ENCODE measurements at places on chromosomes 2 and 18.
A peak's percentile ranks its signal among the peaks of the same experiment; 100 is the strongest.

DNA sequence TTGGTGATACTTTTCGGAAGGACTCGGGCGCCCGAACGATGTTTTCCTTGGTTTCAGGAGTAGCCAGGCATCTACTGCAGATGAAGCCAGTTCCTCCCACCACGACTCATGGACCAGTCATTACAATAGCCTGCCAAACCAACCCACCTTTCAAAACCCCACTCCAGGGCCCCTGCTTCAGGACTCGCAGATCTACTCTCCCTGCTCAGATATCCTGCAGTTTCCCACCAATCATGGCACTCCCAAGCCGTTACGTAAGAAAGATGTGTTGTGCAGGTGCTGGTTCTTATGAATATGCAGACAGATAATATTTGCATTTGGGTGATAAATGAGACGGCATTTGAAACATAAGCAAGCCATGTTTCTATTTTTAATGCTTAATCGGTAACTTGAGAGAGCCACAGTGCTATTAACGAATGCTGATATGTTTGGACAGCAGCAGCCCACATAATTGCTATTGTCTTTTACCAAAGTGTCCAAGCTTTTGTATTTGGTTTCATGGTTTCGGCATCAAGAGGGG lies 3.5 kb upstream of the CYS1 start:
- DNase-seq = no peak

GRCh38 chr2:73059106-73059505 lies 12.4 kb downstream of the SFXN5 start:
- no peak for DNase-seq

- DNase-seq = no peak
These were observed 515.2 kb downstream of the RNF144A start for GRCh38 chr2:7432436-7432835.

DNA sequence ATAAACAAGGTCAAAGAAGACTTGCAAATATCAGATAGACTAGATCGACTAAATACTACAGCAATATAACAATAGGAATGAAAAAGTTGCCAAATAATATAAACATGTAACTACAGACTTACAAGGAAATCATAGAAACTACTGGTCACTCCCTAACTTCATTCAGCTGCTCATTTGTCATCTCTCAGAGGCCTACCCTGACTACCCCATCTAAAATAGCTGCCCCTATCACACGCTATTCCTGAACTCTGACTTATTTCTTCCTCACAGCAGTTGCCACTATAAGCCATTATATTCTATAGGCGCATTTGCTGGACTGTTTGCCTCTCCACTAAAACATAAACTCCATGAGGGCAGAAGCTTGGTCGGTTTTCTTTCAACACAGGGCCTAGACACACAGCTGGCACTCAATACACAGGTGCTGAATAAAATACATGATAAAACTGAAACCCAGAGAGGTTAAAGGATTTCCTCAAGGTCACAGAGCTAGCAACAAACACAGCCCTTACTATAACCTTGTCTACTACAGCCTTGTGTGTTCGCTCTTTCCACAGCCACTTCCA lies 1.8 kb downstream of the STRN start:
- no peak for DNase-seq

GRCh38 chr18:70426818-70427217 lies 138.0 kb downstream of the SOCS6 start:
- no peak for DNase-seq

DNA sequence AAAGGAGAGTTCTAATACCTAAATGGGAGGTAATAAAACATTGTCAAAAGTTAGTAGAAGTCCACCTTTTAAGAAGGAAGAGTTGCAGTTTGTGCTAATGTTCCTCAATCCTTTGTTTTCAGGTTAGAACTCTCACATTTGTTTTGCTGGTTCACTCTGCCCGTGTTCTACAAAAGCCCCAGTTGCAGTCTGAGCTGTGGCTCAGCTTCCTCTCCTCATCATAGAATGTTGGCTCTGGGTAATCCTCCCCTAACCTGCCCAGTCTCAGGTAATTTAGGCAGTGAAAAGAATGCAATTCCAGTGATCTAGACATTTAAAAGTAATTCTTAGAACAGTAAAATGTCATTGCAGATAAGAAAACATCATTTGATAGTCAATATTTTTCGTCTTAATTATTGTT lies 1410.4 kb upstream of the ZEB2 start:
- DNase-seq = no peak

GRCh38 chr2:29561181-29561580 lies 360.2 kb downstream of the ALK start:
- DNase-seq = peak; percentile 22

DNA sequence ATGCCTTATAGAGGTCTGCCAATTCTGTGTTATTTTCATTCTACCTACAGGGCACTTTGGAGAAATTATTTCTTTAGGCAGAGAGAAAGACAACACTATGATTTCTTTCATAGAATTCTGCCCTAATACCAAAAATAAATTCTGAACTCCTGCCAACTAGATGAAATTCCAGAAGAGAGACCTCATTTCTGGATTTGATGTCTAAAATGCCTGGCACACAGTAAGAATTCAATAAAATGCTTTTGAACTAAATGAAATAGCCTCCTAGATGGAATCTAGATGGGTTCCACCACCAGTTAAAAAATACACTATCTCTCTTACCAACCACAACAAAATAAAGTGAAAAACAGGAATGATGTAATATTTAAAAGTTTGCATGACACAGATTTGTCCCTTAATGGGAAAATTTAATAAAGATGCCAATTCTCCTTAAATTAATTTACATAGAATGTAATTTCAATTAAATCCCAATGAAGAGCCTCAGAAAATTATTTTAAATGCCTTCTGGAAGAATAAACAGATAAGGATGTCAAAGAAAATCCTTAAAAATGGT lies 75.0 kb downstream of the OSBPL1A start:
- DNase-seq = peak; percentile 32

DNA sequence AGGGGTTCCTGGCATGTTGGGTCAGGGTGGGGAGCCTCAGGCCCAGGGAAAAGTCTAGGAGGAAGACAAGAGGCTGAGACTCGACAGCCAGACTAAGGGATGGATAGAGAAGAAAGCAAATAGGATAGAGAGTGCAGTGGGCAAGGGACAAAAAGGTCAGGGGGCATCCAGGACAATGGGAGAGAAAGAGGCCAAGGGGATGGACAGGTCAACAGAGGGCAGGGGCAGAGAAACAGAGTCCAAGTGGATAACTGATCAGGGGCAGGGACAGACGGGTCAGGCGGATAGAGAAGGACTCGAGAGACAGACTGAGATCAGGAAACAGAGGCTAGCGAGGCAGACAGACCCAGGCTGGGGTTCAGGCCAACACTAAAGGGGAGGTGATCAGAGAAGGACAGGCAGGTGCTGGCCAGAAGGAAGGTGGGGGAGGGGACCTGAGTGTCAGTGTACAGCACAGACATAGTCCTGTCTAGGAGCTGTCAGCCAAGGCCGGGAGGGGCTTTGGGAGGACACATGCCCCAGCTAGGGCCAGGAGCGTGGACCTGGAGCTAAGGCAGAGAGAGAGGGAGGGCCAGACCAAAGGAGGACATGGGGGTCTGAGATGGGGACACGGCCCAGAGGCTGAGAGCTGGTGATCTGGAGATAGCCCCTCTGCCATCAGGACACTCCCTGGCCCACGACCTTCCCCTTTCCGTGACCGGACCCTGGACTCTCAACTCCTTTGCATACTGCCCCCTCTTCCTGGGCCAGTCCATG lies 12.2 kb downstream of the ASIC4 start:
- DNase-seq = no peak

DNA sequence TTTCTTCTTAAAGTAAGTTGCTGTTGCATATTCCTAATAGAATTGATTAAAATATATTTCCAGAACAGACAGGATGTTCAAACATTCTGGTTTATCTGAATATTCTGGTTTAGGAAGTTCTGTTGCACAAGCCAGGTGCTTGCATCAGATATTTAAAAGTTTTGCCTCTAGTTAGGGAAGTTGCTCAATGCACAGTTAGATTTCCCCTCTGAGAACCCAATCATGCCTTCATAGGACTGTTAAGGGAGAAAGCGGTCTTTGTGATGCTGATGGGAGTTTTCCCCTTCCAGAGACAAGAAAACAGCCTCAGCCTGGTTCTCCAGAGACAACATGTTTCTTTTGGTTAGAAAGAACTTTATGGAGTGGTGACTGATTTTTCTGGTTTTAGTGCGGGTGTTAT lies 65.6 kb upstream of the REV1 start:
- no peak for DNase-seq

DNA sequence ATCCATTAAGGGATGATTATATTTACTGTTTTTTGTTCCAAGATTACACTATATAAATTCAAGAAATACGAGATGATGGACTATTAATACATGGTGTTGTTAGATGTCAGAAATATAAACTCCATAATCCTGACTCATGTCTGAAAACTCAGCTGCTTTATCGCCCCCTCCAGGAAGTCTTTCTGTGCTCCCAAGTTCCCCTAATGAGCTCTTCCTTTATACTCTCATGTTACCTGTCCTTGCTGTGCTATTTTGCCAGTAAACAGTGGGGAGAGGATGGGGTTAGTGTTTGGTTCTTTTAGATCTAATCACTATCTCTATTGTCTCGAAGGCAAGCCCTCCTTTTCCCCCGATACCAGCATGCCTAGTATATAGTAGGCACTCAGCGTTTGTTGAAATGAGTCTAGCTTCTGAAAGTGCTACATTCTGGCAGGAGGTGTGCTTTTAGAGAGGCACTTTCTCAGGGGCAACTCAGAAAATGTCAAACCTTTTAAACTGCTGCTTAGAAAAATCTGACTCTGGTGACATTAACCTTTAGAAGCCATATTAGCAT lies 21.4 kb upstream of the BARD1 start:
- no peak for DNase-seq

DNA sequence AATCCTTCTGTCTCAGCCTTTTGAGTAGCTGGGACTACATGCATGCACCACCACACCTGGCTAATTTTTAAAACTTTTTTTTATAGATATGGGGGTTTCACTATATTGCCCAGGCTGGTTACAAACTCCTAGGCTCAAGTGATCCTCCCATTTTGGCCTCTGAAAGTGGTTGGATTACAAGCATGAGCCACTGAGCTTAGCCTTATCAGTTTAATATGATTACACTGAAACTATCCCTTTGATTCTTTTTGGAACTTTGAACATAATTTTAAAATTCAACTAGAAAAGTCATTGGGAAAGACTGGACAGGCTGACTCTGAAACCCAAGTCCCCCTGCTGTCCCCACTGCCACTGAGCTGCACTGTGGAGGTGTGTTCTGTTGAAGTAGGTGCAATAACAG lies 114.8 kb downstream of the ARL4C start:
- DNase-seq = no peak

GRCh38 chr2:229408962-229409361 lies 137.9 kb upstream of the PID1 start:
- DNase-seq = no peak

DNA sequence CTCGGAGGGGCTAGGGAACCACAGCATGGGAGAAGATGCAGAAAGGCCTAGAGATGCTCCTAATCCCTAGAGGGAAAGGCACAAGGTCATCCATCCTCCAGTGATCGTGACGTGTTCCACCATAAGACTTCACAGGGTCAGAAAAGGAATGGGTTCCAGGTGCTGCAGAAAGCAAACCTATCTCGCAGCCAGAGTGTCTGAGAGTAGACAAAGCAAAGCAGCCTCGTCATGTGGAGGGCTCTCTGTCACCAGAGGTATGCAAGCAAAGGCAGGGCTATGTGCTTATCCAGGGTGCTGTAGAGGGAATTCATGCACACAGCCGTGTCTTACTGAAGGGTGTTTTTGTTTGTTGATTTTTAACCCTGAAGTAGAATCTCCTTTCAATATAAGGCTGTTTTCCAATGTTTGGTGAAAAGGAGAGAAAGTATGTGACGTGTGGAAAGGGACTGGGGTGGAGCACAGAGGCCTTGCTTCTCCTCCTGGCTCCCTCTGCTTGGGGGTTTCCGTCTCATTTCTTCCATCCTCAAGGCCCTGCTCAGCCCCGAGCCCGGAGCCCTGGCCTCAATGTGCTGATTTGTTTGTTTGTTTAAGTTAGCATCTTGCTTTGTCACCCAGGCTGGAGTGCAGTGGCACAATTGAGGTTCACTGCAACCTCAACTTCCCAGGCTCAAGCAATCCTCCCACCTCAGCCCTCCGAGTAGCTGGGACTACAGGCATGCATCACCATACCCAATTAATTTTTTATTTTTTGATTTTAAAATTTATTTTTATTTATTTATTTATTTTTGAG lies 3.0 kb downstream of the GPR55 start:
- no peak for DNase-seq

GRCh38 chr2:36555789-36556188 lies 42.2 kb downstream of the FEZ2 start:
- DNase-seq = no peak

- DNase-seq = no peak
These were observed 183.8 kb upstream of the DCC start for GRCh38 chr18:52156166-52156565.

DNA sequence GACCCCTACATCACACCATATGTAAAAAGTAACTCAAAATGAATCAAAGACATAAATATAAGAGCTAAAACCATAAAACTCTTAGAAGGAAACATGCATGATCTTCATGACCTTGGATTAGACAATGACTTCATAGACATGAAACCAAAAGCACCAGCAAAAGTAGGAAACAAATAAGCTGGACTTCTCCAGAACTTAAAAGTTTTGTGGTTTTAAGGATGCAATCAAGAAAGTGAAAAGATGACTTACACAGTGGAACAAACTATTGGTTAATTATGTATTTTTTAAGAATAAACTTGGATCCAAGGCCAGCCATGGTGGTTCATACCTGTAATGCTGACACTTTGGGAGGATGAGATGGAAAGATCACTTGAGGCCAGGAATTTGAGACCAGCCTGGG lies 150.2 kb downstream of the GALNT1 start:
- DNase-seq = no peak

- DNase-seq = no peak
These were observed 53.3 kb upstream of the NFU1 start for GRCh38 chr2:69490486-69490885.

DNA sequence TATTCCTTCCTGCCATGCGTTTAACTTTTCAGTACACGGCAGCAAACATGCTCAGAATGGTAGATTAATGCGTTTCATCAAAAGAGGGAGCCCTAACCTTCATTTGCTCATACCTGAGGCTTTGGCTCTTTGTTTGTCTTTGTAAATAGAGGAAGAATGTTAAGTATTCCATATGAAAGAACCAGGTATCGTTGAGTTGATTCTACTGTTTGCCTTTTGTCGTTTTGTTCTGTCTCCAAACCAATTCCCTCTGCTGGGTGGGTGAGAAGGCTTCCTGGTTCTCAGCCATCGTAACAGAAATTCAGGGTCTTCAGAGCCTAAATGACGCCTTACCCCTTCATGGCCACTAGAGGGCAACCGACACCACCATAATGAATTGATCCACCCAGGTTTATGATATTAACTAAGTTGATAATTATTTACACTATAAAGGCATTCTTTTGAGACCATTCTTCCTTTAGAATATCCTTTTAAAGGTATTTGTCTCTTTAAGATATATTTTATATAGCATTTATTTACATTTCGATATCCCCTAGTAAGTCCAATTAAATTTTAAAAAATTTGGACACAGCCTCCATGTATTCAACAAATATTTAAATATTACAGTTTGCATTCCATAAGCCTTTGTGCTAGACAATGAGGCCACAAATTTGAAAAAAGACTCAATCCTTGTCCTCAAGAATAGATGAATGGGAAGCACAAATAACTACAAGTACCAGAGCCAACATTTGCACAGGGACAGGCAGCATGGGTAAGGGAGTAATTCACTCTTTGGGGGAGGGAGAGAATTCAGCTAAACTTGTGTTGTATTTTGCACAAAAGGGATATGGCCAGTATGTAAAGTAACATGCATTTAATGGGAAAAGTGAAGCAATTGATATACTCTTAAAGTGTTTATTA lies 48.1 kb downstream of the TIMM21 start:
- DNase-seq = peak; percentile 87

- DNase-seq = peak; percentile 14
These were observed 769 bp downstream of the FKBP1B start for GRCh38 chr2:24050041-24050979.

- DNase-seq = no peak
These were observed 25.9 kb downstream of the STPG4 start for GRCh38 chr2:47129191-47129706.
